ENCODE measurements at places on chromosomes 4 and X.

GRCh38 chr4:140344101-140344500, 29.3 kb upstream of the SCOC start:
- DNase-seq, result no peak

GRCh38 chr4:182684796-182685195, 232.4 kb downstream of the DCTD start:
- no peak for DNase-seq

DNA sequence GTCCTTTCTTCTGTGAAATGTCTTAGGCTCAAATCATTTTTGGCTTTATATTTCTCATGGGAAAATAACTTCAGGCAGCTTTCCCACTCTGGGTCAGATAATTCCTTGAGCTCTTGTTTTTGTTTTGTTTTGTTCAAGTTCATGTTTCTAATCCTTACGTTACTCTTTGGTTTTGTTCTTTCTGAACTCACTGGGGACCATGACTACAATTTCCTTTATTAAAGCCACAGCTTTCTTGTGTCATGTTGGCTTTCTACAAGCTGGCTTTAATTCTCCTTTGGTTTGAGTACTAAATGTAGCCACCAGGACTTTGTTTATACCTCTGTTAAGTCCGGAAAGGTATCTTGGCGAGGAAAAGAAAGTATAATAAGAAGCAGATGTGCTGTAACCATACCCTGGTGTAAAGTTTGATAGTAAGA, 30.8 kb upstream of the ANXA3 start:
- DNase-seq, result no peak

GRCh38 chrX:13837290-13837745, 20.4 kb upstream of the GPM6B start:
- no peak for DNase-seq

DNA sequence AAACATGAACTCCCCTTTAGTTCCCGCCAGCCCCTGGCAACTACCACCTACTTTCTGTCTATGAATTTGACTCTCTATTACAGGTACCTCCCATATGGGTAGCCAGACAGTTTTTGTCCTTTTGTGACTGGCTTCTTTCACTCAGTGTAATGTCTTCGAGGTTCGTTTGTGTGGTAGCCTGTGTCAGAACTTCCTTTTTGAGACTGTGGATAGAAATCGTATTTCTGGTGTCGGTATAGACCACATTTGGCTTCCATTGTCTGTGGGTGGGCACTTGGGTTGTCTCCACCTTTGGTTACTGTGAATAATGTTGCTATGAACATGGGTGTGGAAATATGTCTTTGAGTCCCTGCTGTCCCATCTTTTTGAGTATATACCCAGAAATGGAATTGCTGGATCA, 5.4 kb upstream of the CLDN34 start:
- no peak for DNase-seq

DNA sequence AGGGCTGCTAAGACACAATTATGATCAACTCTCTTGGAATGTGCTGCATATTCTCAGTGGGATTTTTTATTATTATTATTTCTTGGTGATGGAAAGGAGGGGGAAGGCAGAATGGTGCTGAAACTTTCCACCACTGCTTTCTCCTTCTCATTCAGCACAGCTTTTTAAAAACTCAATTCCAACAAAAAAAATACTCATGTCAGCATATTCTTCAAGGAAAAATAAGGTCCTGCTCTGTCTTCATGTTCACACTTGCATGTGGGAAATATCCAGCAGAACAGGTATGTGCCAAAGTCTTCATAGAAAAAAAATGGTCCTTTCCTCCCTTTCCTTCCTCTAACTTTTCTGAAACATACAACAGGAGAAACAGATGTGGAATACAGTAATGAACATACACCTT, 144.0 kb upstream of the ADAMTS3 start:
- no peak for DNase-seq

DNA sequence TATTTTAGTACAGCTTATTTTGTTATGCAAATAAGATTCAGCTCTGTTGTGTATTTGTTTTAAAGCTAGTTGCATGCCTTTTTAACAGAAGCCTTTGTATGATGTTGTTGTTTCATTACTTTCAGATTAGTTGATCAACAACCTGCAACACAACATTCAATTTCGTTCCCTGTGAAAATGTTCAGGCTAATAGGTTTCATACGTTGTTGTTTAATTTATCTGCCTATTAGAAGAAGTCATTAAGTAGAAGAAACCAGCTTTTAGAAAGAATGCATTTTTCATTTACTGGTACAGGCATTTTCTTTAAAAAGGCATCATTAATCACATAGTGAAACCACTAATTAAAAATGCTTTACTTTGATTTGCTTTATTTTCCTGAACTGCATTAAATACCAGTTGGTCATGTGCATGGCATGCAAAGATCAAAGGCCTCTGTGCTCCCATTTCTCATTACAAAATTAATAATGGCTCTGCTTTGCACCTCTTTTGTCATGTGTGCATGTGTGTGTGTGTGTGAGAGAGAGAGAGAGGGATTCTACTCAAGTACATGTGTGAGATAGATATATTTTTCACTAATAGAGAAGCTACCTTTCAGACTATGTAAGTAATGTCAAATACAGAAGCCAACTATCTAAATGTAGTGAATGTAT, 29.2 kb upstream of the CTSO start:
- no peak for DNase-seq

GRCh38 chr4:130044788-130045531, 949.0 kb downstream of the C4orf33 start:
- DNase-seq, result no peak

GRCh38 chr4:17283832-17284231, 228.1 kb downstream of the QDPR start:
- DNase-seq, result no peak

DNA sequence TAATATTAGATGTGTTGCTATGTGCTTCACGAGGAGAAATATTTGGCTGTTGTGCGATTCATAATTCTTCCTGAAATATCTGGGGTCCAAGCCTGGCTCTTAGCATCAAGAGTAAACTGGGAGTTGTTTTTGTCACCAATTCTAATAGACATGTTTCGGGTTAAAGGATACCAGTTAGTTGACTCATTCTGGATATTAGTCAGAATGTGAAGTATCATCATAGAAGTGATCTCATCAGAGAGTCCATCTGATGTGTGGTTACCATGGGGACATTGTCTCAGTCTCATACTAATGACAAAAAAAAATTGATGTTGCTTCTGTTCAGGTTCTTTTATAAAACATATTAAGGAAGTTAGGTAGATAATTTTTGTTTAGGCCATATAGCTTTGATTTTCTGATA, 57.2 kb upstream of the MTMR1 start:
- no peak for DNase-seq

GRCh38 chr4:48556268-48556667, 66.2 kb downstream of the ZAR1 start:
- no peak for DNase-seq

GRCh38 chr4:151484396-151485102, 75.6 kb downstream of the FHIP1A start:
- DNase-seq, result no peak

DNA sequence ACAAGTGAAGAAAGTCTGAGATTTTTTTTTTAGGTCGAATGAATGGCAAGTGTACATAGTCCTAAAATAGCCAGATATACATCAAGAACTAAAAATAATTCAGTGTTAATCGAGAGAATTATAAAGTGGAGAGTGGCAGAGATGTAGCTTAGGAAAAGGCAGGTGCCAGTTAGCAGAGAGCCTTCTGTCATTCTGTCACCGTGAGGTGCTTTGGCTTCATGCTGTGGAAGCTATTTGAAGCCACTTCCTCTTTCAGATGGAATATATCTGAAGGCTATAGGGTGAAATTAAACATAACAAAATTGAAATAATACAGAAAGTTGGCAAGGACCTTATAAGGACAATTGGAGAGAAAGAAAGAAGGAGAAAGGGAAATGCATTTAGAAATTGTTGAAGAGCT, 756.3 kb downstream of the CCSER1 start:
- no peak for DNase-seq

DNA sequence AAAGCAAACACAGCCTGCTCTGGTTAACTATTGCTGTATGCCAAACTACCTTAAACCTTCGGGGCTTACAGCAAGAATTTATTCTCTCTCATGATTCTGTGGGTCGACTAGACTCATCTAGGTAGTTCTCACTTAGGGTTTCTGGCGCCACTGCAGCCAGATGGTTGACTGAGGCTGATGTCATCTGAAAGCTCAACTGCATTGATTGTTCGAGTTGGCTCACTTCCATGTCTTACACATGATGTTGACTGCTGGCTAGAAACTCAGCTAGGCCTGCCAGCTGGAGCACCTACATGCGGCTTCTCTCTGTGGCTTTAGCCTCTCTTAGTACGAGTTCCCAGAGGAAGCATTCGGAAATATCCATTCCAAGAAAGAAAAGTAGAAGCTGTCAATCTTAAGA, 103.2 kb downstream of the SRPX start:
- DNase-seq, result no peak

GRCh38 chr4:175308236-175308635, 390.1 kb downstream of the ADAM29 start:
- DNase-seq, result no peak

- no peak for DNase-seq
Measured at GRCh38 chr4:4872314-4872903, 12.9 kb downstream of the MSX1 start.

DNA sequence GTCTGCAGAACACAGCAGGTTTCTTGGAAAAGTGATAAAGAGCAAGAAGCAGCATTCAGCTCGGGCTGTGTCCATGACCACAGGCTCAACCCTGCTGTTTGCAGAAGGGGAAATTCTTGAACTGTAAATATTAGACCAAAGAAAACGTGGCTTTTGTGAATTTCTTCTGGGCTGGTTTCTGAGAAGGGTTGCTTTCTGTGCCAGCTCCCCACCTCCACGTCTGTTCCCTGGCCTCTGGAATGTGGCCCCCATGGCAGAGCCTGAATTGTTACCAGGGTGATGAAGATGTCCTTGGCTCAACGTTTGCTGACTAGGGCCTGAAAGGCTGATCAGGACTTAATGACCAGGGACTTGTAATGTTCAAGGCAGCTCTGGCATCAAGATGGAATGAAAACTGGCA, 116.0 kb downstream of the CPEB2 start:
- DNase-seq, result no peak

DNA sequence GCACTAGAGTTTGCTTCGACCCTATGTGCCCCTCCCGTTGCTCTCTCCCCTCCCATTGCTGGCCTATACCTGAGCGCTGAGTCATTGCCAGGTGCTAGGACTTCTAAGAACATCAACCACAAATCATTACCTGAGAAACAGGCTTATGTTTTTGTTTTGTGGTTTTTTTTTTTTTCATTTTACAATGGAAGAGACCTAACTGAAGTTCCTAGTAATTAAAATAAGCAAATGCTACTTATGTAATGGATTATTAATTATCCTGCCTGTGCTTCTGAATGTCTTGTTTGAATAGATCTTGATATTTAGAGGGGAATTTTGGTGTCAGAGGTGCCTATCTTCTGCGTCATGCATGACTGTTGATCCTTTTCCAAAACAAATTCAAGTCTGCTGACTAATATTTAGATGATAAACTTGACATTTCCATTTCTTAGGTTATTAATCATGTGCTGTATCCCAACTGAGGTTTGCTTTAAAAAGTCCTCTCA, 275.4 kb upstream of the CPEB2 start:
- DNase-seq, result no peak

GRCh38 chrX:70635227-70635626, 190.6 kb downstream of the DLG3 start:
- DNase-seq, result no peak

GRCh38 chrX:64190136-64190740, 15.3 kb downstream of the AMER1 start:
- no peak for DNase-seq

DNA sequence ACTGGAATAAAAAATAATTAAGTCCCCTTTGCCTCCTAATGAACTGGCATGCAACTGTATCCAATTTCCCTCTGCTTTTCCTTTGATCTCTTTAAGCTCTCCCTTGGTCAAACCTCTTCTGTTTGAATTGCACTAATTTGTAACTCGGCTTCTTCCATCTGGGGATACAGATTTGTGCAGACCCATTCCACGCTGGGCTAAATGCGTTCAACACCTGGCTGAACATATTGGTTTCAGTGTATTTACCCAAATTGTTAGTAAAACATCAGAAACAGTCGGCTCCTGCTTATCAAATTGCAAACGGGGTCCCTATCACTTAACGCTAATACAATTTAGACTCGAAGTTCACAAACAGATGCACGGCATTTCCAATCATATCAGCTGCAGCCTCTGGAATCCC, 124.9 kb upstream of the TAPT1 start:
- DNase-seq, result no peak

- no peak for DNase-seq
Measured at GRCh38 chr4:63528256-63528991, 880.8 kb downstream of the TECRL start.

DNA sequence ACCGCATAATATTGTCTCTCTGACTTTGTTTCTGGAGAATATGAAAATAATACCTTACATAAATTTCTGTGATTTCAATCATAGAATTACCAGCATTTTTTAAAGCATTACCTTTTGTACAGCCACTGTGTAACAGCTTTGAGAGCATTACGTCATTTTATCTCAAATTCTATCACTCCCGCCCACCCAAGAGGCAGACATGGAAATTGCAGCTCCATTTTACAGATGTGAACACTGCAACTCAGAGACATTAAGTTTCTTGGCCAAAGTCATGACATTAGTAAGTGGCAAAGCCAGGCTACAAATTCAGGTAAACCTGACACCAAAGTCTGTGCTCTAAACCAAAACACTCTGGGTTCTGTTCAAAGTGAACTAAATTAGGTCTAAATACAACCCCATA, 33.6 kb upstream of the KDR start:
- no peak for DNase-seq

GRCh38 chr4:92830771-92831170, 527.0 kb downstream of the GRID2 start:
- DNase-seq, result no peak
